ENCODE measurements at places on chromosomes 1 and 21.

DNA sequence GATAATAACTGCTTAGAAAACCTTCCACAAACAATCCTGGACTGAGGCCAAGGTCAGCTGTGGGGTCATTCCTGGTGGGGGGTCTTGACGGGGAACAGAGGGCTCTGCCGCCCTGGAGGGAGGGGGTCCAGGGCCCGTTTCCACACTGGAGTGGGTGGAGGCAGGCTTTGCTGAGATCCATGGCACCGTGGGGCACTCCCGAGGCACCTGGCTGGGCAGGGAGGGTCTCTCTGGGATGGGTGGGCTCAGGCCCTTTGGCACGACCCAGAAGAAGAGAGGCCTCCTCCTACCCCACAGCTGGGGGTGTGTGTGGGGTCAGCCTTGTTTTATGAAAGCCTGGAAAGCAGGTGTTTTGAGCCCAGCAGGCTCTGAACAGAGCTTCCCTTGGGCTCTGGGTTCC lies 5.1 kb downstream of the MMEL1 start:
- DNase-seq, result no peak

- DNase-seq, result no peak
These were observed 5.5 kb downstream of the PGLYRP3 start for GRCh38 chr1:153307221-153307600.

GRCh38 chr1:14616632-14617396 lies 18.3 kb downstream of the KAZN start:
- no peak for DNase-seq

DNA sequence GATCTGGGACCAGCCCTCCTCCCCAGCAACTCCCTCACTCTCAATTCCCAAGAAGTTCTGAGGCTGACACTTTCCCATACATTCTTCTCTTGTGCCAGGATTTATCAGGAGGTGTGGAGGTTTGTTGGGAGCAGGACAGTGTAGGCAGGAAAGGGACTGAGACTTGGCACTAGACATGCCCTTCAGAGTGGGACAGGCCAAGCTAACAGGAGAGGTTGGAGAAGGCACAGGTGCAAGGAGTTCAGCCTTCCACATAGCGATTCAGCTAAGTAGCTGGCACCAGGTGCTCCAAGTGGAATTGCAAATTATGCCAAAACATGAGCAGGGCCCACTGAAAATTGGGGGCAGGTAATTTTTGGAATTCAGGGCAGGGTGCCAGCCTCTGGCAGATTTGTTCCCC lies 83.0 kb upstream of the DUSP10 start:
- no peak for DNase-seq

- no peak for DNase-seq
These were observed 15.8 kb downstream of the OR14I1 start for GRCh38 chr1:248686815-248687214.

GRCh38 chr1:24566236-24566867 lies 10.5 kb downstream of the NCMAP start:
- DNase-seq, result no peak

DNA sequence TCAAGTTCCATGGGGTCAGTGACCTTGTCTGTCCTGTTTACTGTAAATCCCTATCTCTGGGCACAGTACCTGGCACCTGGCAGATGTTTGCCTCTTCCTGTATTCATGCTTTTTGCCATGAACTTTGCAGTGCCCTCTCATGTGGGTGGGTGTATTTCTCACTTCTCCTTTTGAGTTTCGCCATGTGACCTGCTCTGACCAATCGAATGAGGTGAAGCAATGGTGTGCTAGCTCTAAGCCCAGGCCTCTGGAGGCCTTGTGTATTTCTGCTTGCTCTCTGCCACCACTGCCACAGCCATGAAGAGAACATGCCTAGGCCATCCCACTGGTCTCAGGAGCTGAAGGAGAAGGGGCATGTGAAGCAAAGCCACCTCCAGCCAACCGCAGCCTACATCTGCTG lies 185.5 kb upstream of the ZC3H12A start:
- peak; percentile 4 for DNase-seq

DNA sequence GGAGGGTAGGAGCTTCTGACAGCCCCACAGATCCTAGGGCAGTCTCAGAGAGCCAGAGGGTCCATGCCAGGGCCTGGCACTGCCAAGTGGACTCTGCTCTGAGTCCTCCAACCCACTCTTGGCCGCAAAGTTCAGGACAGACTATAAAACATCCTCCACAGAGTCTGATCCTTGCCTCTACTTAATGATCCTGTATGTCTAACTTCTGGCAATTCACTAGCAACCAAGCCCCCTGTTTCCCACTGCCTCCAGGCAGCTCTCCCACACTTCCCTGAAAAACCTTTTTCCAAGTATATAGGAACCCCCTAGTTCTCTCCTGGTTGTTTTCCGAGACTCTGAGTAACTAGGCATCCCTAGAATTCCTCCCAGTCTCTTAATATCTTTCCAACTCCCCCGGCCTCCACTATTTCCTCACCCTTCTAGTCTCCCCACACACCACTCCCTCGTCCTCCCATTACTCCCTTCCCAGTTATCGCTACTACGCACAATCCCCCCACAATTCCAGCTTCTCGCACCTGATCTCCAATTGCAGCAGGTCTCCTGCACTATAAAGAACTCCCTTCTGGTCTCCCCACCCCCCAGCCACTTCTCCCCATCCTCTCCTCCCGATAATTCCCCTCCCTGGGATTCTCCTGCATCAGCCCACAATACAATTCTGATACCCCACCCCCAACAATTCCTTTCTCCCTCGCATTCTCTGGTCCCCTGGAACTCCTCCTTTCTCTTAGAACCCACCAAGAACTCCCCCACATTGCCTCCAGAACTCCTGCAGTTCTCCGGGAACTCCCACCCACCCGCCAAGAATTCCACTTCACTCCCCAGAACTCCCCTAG lies 574 bp downstream of the IGSF9 start:
- DNase-seq, result no peak

DNA sequence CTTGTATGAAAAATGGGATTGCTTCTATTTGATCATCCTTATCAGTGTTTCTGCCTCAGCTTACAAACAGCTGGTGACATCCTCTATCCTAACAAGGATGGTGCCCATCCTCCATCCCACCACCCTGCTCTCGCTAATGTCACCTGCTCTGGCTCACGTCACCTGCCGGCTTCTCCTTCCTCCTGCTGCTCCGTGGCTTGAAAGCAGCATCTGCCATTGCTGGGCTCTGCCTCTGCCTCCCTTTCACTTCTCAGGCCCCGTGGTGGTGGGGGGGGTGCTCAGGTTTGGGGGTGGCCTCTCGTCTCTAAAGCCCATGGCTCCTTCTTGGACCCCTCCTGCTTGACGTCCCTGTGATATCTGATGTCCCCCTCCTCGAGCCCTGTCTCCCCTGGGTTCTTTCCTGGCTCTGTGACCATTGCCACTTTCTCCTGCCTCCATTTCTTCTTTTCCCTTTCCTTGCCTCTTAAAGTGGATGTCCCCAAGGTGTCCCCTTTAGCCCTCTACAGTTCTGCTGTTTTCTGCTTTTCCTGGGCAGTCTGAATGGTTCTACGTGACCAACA lies 135.5 kb upstream of the ERRFI1 start:
- no peak for DNase-seq

DNA sequence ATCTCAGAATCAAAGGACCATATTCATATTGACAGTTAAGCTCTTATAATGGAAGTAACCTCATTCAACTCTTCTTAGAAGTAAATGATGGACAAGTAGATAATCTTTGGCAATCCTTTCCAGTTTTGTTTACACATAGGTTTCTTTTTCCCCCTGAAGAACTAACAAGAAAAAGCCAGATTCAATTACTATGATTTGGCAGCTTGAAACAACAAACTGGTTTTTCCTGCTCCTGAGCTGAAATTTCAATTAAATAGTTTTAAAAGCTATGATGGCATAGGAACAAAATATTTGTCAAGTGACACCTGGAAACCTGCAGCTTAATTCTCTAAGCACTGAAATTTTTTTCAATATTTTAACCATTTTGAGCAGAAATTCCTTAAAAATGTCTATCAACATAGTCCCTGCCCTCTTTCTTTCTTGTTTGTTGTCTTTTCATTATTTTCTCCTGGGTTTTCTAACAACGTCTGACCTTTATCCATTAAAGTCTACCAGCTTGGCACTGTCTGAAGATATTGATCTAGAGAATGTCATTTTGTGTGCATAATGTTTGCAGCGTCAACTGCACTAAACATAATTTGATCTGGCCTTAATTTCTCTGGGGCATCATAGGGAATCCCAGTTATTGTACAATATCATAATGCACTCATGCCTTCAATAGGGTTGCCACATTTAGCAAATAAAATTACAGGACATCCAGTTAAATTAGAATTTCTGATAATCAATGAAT lies 4.0 kb upstream of the SLC35A3 start:
- DNase-seq, result no peak

DNA sequence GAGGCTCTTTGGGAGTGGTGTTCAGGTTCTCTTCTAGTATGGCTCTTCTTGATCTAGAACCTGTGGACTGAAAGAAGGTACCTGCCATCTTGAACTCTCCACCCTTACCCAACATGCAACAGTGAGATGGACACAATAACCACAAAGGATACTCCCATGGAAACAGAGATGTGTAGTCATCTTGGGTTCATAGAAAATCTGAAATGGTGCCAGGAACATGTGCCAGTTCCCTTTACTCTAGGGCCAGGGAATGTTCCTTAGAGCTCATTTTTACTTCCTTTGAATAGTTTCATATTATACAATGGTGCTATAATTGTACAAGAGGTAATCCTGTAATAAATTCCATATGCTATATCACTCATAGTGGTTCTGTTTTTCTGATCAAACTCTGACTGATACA lies 13.2 kb upstream of the SCYL3 start:
- no peak for DNase-seq

DNA sequence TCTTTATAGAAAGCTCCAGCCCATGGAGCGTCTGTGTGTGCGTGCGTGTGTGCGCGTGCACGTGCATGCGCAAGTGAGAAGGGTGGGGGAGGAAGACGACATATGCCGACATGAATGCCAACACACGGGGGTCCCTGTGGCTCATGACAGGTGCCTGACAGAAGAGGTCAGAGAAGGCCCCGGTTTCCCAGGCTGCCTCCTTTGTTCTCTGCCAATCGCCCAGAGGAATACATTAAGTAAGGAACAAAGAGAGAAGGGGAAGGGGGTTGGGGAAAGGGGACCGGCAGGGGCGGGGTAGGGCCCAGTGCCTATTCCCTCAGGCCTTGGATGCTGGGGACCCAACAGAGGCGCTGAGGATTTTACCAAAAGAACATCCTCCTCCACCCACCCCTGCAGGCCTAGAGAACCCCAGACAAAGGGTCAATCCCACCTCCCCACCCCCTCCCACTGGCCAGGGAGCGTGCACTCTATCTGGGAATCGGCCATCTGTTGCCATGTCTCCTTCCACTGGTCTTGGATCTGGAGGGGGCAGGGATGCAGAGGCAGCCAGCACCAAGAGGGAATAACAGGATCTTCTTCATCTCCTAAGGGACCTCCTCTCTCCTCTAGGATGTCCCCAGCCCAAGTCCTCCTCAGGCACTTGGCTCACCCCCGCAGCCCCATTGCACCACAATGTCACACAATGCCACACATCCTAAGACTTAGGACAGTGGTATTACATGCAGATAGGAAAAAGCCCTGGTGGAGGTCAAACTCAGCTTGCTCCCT lies 39.4 kb downstream of the PIK3C2B start:
- DNase-seq, result no peak

GRCh38 chr21:33332143-33332542 lies 7.4 kb downstream of the IFNAR1 start:
- DNase-seq, result no peak

DNA sequence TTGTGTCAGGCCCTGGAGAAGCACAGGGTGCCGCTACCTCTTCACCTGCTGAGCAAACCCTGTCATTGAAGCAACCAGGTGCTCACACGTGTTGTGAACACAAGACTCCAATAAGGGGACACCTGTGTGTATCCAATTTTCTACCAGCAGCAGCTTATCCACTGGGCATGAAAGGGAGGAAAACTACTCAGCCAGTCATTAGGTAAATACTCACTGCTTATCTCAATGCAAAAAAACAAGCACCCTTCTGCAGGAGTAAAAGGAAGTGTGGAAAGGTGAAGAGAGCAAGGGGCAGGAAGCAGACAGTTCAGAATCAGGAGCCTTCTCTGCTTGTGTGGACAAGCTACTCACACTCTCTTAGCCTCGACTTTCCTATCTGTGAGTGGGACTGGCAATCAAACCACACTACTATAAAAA lies 148.9 kb downstream of the ETS2 start:
- no peak for DNase-seq

- DNase-seq, result no peak
These were observed 26.1 kb downstream of the CD58 start for GRCh38 chr1:116544588-116545358.

- DNase-seq, result no peak
These were observed 1.7 kb downstream of the PADI3 start for GRCh38 chr1:17250601-17251000.

DNA sequence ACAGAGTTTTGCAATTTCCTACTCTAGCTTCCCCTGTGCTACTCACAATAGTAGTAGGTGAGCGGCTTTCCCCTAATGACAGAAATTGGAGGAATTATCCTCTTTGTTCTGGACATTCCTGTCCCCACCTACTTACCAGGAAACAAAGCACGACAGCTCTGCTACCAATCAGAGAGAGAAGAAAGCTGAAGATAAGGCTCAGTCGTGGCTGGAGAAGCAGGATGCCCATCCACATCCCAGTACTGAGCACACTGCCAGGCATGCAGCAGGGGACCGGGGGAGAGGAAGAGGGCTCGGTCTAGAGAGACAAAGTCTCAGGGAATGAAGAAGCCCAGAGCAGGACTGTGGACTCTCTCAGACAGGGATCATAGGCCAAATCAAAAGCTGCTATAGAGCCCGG lies 134.1 kb upstream of the KRTAP19-8 start:
- DNase-seq, result no peak

GRCh38 chr1:17643861-17644703 lies 104.6 kb downstream of the ARHGEF10L start:
- no peak for DNase-seq

- DNase-seq, result no peak
These were observed 74.7 kb upstream of the TLR5 start for GRCh38 chr1:223217781-223218180.

Measured in stimulated activated CD4-positive, alpha-beta T cell treated with anti-CD3 and anti-CD28 coated beads, Interleukin-2, amount 100 ng/mL, for 48 hours (primary cell).